Foreskin keratinocyte (primary cell): ENCODE measurements at places on chromosomes 16 and 17. TPM values are rescaled to one million over a fixed set of nuclear protein-coding genes. Genes with fewer than 3 reads are reported as not detected.

The TEX19 gene
- total RNA-seq = 0.07 TPM in 1 of 2 replicates, not detected in the other

The MVD gene
- total RNA-seq = 240 and 305 TPM in 2 replicates

The DOC2A gene
- total RNA-seq = 0.27 and 0.56 TPM in 2 replicates

The FBXL16 gene
- 0.28 and 2.4 TPM in 2 replicates for total RNA-seq

The MARVELD3 gene
- total RNA-seq = 13.6 and 14.2 TPM in 2 replicates

The HS3ST4 gene
- total RNA-seq = not detected in 2 replicates

The CDH5 gene
- total RNA-seq = 0.04 TPM in 1 of 2 replicates, not detected in the other

The PYDC1 gene
- total RNA-seq = not detected in 2 replicates

The HOXB7 gene
- total RNA-seq = 0.28 and 0.54 TPM in 2 replicates

The MGAT5B gene
- total RNA-seq = 0.49 and 0.65 TPM in 2 replicates

The AOC2 gene
- 0.74 and 0.99 TPM in 2 replicates for total RNA-seq

The KRT14 gene
- total RNA-seq = 12,113 and 14,268 TPM in 2 replicates

The MARCHF10 gene
- total RNA-seq = not detected in 2 replicates

The TBC1D26 gene
- not detected in 2 replicates for total RNA-seq

The ATP2C2 gene
- total RNA-seq = 0.17 and 0.25 TPM in 2 replicates

The LRRC46 gene
- total RNA-seq = 0.25 and 0.58 TPM in 2 replicates

The RAMP2 gene
- not detected in 2 replicates for total RNA-seq

The GRAP gene
- total RNA-seq = 0.14 TPM in 2 replicates

The ZSCAN10 gene
- not detected in 2 replicates for total RNA-seq

The CA5A gene
- total RNA-seq = not detected in 2 replicates

The TP53TG3 gene
- not detected in 2 replicates for total RNA-seq

The TMED6 gene
- total RNA-seq = 0.24 TPM in 1 of 2 replicates, not detected in the other

The CORO7 gene
- total RNA-seq = 22.7 and 24.3 TPM in 2 replicates

The KREMEN2 gene
- 8.5 and 12.0 TPM in 2 replicates for total RNA-seq

The TMUB2 gene
- total RNA-seq = 20.3 and 20.4 TPM in 2 replicates

The SERPINF2 gene
- total RNA-seq = 1.2 and 1.3 TPM in 2 replicates

The ITGAX gene
- total RNA-seq = not detected in 2 replicates

The C1QTNF8 gene
- not detected in 2 replicates for total RNA-seq
